ENCODE measurements at places on chromosomes 11 and 22.

DNA sequence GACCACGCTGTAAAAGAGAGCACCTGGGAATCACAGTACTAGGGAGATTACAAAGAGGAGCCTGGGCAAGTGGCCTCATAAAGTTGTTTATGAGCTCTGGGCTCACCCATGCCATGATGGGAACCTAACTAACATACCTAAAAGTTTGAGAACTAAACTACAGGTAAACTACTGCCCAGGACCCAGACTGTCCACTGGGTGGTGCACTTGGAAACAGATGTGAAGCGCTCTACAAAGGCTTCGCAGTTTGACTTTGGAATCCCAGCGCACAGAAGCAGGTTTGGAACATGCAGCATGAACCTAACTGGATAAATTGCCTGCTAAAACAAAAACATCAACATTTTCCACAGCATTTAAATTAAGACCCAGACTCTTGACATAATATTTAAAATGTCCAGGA lies 418.6 kb downstream of the FAM181B start:
- no peak for DNase-seq

DNA sequence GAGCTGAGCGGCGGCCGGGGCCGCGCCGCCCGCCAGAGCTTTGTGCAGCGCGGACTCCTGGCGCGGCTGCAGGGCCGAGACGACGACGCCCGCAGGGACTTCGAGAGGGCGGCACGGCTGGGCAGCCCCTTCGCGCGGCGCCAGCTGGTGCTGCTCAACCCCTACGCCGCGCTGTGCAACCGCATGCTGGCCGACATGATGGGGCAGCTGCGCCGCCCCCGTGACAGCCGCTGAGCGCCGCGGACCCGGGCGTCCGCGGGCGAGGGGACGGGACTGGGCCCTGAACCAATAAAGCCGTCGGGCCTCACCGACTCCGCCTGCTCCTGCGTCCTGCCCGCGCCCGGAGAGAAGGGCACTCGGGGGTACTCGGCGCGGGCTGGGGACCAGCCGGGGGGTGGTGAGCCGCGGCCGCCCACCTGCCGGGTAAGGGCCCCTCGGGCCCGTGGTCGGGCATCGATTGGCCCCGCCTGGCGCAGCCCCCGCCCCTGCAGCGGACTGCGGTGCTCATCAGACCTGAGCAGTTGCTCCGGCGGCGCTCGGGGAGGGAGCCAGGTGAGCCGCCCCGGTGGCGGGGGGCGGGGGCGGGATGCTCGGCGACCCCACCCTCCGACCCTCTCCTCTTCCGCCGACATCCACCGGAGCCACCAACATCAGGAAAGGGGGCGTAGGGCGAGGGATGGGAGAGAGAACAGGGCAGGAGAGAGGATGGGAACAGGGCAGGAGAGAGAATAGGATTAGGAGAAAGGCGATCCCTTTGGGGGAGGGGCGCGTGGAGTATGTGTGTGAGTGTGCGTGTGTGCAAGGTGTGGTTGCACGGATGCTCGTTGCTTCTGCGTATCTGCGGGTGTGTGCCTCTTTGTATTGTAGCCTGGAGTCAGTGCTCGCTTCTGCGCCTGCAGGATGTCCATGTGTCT lies at the start of gene TMEM25:
Gene TMEM25 (plus strand): TSS at position 510 of the 914 bp plus-strand sequence. CDS start 610 bp downstream, outside the sequence.
- peak; percentile 50 for DNase-seq

DNA sequence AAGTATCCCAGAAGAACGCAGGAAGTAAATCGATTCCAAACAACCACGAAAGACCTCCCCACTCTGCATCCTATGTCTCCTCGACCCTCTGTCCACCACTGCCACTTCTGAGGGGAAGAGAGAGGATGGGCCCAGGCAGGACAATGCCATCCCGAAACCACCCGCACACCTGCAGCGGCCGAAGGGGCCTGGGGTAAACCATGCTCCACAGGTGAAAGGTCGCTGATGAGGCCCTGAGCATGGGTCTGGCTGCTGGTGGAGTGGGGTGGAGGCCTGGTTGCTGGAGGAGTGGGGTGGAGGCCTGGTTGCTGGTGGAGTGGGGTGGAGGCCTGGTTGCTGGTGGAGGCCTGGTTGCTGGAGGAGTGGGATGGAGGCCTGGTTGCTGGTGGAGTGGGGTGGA lies 13.1 kb downstream of the TOLLIP start:
- DNase-seq: no peak

GRCh38 chr11:126776119-126776518 lies 224.5 kb downstream of the KIRREL3 start:
- DNase-seq: no peak

GRCh38 chr11:73397468-73398131 lies 21.4 kb downstream of the RELT start:
- DNase-seq: no peak

GRCh38 chr11:117220568-117220967 lies 11.3 kb downstream of the PCSK7 start:
- DNase-seq: no peak

DNA sequence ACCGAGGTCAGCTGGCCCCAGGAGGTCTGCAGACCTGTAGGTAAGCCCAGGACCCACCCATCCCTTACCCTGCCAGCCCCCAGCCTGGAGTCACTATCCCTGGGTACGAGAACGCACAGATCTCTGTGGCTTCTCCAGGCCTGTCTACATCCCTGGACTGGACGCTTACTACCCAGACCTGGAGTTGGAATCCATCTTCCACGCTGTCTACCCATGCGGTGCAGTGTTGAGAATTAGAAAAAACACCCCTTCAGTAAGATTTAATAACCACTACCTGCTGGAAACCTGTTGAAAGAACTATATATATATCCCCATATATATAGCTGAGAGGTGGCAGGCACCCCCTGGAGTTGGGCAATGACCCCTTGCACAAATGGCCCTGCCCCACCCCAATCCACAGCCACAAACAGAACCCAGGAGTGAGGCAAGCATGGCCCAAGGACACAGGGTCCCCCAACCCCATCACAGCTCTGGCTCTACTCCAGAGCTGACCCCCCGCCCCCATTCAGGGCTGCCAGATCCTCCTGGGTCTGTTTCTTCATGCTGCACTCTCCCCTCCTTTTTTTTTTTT lies 17.7 kb upstream of the RGL4 start:
- DNase-seq: no peak

DNA sequence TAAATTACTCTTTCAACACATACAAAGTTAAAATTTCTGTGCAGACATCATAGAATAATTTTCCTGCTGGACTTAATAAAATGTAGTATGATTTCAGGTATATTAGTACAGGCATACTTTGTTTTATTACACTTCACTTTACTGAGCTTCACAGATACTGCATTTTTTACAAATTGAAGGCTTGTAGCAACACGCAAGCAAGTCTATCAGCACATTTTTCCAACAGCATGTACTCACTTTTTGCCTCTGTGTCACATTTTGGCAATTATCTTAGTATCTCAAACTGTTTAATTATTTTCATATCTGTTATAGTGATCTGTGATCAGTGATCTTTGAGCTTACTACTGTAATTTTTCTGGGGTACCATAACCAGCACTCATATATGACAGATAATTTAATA lies 44.5 kb downstream of the BBOX1 start:
- DNase-seq: no peak

GRCh38 chr22:23181721-23182308 lies 1.5 kb downstream of the BCR start:
- DNase-seq: no peak

GRCh38 chr11:9076661-9077060 lies 14.7 kb downstream of the SCUBE2 start:
- DNase-seq: no peak

GRCh38 chr11:72807792-72808191 lies 6.4 kb upstream of the ATG16L2 start:
- no peak for DNase-seq

- no peak for DNase-seq
Measured at GRCh38 chr11:71311928-71312510, 59.6 kb upstream of the SHANK2 start.

- no peak for DNase-seq
Measured at GRCh38 chr22:49344656-49345055, 483.0 kb downstream of the BRD1 start.

GRCh38 chr22:22201185-22201929 lies 43.2 kb upstream of the VPREB1 start:
- DNase-seq: no peak

GRCh38 chr11:65496304-65497140 lies 2.3 kb upstream of the MALAT1 start:
- DNase-seq: no peak

GRCh38 chr11:31690516-31690915 lies 120.6 kb downstream of the PAX6 start:
- no peak for DNase-seq

DNA sequence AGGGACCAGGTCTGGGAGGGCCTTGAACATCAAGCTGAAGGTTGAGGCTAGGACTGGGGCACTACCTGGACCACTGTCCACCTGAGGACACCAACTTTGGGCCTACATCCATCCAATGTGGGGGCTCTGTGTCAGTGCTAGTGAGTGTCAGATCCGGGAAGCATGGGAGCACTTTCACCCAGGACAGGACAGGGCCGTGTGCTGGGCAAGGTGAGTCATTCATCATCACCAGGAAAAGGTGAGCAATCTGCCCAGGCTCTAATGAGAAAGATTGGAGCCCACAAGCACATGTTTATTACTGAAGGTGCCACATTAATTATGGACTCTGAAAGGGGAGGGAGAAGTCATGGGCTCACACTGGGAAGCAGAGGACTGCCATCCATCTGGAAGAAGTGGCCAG lies 39.7 kb upstream of the DRD2 start:
- DNase-seq: no peak

DNA sequence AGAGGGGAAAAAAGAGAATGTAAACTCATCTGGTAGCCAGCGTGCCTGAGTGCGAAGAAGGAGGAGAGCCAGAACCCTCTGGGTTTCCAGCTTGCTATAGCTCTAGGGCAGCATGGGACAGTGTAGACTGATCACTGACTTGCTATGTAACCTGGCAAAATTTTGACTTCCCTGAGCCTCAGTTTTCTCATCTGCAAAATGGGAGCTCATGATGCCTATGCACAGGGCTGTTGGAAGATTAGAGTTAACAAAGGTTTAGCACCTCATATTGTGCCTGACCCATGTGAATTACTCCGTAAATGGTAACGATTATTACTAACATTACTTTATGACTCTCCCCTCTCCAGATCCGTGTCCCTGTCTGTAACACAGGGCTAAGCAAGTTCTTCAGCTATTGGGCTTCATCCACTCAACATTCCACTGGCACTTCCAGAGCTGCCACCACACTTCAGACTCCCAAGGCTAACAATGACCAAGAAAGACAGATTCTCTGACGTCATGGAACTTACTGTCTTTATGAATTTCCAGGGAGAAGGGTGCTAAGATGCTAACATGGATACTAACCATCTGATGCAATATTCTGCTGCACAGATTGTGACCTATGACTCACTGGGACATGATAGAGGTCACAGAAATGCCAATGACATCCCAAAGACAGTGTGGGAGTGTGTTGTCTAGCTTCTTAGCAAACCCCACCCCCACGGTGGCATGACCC lies 195.2 kb downstream of the TRIM29 start:
- DNase-seq: no peak

DNA sequence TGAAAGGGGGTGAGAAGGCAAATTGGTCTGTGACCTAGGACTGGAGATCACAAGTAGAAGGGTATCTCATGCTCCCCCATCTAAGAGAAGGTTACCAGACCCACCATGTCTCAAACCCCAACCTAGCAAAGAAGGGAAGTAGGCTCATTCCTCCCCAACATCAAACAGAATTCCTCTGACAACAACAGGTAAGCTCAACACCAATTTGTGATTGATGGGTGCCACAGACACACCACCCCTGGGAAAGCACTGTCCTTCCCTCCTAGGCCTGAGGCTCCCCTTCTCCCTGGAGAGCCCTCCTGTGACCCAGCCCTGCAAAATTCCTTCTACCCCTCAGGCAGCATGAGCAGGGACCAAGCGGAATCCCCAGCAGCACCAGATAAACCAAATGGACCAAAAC lies 154.3 kb downstream of the BUD13 start:
- DNase-seq: no peak

DNA sequence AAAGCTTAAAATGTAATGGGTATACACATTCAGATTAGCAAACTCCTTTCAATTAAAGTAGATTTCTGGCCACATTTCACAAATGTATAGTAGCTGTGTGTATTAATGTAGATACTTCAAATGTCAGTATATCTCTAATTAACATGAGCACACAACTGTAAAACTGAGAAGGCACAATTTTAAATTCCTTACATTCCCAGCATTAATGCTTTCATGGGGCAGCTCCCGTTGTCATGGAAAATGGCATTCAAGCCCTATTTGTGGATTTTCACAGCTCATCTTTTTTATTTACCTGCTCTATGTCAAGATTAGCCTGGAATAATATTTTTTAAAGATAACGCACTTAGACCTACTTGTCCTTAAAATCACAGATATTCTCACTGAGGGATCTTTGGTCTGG lies 113.6 kb upstream of the SOX6 start:
- DNase-seq: no peak

GRCh38 chr22:26887916-26888315 lies 230.5 kb downstream of the MIAT start:
- no peak for DNase-seq

DNA sequence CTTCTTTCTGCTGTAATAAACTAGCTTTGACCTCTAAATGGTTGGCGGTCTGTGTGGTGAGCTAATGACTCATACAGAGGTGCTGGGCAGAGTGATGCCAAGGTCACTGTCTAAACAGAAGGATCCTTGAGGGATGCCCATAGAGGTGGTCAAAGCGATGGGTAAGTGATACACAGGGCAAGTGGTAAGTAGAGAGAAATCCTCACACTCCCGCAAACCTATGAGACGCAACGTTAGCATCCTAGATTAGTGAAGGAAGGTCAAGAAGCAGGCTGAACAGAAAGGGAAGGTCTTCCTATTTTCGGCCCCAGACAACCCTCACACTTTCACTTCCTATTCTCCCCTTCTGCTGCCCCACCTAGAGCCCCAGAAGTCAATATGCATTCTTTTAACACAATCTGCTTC lies 65.6 kb upstream of the SESN3 start:
- no peak for DNase-seq

- no peak for DNase-seq
Measured at GRCh38 chr11:81602508-81602907, 1131.2 kb downstream of the FAM181B start.

- no peak for DNase-seq
Measured at GRCh38 chr22:46971099-46971763, 208.8 kb downstream of the TBC1D22A start.

DNA sequence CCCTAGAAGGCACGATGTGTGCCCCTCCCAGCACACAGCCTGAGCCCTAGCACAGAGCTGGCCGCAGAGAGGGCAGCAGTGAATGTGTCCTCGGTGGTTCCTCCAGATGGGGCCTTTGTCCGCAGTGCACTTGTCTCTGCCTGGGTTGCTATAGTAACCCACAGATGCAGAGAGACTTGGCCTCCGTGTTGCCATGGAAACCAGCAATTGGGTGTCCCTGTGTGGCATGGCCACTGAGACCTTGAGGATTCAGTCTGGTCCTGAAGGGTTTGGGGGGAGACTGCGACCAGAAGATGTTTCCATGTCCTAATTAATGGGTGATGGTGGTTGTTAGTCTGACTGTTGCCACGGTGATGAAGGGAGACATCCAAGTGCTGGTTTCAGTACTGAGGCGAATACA lies 42.6 kb upstream of the TUB start:
- no peak for DNase-seq

DNA sequence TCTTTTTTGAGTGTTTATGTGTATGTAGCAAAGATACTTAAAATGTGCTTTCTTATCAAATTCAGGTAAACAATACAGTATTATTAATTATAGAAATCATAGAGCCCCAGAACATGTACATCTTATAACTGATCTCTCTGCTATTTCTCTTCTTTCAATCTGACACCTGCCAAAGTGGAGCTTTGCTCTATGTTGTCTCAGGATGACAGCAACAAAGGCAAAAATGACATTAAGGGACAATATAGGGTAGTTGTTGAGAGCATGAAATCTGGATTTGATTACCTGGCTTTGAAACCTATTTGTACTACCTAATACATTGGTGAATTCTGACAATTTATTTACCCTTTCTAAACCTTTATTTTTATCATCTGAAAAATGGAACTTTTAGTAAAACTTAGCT lies 7.0 kb downstream of the OR5J2 start:
- no peak for DNase-seq
